Posterior cingulate gyrus (tissue), 11 donors: ENCODE measurements at places on chromosomes 1 and 21.

- no peak for DNase-seq
Observed at GRCh38 chr21:42665026-42665425, 11.6 kb downstream of the PDE9A start.

GRCh38 chr1:32219022-32219421, 3.1 kb downstream of the TMEM234 start:
- DNase-seq = no peak

DNA sequence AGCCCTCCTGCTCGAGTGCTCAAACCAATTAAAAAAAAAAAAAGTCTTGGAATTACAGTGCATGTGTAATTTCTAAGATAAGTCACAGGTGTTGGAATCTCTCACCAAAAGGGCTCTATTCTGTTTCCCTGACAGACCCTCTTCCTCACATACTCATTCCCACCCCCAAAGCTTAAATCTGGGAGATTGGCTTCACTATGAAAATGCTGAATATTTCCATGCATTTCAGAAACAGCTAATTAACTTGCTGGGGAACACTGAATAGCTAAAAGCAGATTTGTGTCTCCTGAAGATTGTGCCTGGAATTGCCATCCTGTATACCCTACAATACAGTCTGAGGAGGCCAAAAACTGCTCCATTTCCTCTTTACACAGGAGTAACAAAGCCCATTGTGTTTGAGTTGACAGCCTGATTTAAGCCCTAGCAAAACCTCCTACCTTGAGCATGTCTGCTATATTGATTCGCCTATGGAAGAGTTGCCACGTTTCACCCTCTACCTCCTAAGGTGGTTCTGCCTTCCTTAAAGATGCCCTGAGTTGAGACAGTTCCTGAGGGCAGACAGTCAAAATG, 1.4 kb upstream of the PIK3R3 start:
- DNase-seq = no peak

GRCh38 chr1:221069986-221070385, 190.7 kb downstream of the HLX start:
- no peak for DNase-seq

DNA sequence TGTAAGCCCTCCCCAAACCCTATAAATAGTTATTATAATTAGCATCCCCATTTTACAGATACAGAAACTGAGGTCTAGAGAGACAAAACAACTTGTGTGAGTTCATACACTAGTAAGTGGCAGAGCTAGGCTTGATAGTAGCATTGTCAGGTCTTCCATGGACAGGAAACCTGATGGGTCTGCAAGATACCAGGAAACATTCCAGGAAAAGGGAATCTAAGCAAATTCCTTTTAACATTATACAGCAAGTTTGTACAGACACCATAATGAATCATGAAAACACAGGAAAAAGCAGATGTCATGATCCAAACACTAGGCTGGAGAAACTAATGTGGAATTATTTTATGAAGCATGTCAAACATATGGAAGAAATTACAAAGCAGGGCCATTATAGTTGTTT, 89.1 kb upstream of the KCNK2 start:
- DNase-seq = no peak

DNA sequence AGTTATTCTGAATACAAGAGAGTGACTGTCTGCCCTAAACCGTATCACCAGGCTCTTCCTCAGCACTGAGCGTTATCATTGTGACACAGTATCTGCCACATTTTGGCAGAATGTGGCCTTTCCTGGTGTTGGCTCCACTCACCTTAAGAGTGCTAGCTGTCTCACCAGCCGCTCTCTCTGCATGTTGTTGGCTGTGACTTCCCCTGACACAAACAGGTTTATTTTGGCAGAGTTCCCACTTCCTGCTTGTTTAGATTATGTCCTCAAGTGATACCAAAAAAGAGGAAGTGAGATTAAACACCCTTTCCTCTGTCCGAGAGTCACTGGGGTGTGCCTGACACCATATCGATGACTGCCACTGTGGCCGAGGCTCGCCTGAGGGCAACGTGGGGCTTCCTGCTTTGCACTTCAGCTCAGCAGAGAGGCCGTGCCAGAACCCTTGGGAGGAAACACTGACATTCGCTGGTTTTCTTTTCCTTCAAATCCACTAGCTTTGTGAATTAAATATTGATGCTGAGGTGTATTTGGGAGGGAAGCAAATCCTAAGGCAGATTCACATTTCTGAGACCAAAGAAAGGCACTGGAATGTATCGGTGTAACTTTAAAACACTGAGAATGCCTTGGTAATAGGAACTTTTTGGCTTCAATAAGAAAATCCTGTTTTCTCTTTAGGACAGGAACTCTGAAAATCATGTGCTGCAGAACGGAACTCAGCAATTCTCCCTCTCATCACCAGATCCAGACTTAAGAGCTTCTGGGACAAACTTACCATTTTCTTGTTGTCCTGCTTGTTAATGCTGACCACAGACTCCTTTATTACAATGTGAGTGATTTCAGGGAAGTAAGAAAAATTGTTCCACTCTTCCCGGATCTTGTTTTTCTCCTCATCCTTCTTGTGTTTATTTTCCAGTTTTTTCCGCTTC, 102.1 kb downstream of the JAK1 start:
- no peak for DNase-seq

- no peak for DNase-seq
Observed at GRCh38 chr1:47611992-47612391, 174.1 kb downstream of the FOXD2 start.

- DNase-seq = no peak
Observed at GRCh38 chr1:182244451-182244850, 147.1 kb downstream of the GLUL start.

DNA sequence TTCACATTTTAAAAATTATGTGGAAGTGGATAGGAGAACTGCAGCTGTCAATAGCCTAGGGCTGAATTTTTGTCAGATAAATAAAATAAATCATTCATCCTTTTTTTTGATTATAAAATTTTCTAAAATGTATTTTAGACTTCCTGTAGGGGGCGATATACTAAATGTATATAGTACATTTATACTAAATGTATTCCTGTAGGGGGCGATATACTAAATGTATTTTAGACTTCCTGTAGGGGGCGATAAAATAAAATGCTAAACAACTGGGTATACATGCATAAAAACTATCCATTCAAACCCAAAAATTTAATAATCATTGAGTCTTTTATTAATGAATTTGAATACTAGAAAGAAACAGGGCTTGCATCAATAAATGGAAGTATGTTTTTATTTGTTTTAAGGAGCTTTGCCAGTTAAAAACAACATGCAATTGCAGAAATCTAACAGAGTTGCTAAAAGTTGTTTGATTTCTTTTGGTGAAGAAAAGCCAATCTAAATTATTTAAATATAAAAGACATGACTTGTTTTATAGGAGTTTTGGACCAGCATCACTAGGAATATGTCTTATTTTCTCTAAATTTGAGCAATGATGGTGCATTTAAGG, 31.4 kb downstream of the CLCA1 start:
- DNase-seq = no peak

DNA sequence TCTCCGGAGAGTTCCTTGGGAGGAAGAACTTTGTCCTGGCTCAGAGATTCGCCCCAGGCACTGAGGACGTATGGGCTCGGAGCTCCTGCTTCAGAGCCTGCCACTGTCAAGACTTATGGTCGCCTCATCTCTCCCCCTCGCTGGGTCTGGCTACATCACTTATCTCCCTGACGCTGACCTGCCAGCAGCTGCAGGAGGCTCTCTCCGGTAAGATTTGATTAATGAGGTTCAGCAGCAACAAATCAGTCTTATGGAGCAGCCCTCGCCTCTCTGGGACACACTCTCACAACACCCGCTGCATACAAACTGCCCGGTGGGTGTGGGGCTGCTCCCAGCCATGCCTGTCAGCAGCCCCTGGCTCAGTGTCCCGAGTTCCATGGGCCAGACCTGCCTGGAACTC, 297.8 kb downstream of the RRAGC start:
- DNase-seq = no peak

GRCh38 chr1:198667186-198667585, 28.3 kb downstream of the PTPRC start:
- DNase-seq = no peak

- DNase-seq = no peak
Observed at GRCh38 chr1:46452931-46453325, 36.7 kb upstream of the DMBX1 start.

DNA sequence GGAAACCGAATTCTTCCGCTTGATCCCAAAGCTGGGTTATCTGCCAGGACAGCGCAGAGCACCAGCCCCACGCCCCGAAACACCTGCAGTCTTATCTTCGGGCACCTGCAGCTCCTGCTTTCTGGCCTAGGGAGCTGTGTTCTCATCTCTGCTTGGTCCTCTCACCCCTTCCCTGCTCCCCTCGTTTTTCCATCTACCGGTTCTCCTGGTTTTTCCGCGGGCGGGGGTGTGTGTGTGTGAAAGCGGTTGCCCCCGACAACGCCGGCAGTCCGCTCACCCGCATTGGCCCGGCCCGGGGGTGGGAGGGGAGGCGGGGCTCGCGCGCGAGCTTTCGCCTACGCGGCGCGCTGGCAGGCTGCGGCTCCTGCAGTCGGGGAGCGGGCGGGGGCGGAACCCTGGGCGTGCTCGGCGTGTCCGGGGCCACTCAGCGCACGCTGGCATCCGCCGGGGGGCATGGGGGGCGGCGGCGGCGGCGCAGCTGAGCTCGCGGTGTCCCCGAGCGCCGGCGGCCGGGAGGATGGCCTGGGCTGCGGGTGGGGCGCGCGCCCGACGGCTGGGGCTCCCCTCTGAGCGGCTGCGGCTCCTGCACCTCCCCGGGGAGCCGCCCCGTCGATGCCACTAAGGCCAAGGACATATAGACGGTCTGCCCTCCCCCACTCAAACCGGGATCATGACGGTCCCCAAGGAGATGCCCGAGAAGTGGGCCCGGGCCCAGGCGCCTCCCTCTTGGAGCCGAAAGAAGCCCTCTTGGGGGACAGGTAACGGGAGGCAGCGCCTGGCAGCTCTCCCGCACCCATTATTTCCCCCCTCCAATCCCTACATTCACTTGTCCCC, 3.2 kb downstream of the ATP8B2 start:
- DNase-seq = peak; percentile 91

GRCh38 chr1:3928586-3928985, 28.5 kb upstream of the C1orf174 start:
- DNase-seq = peak; percentile 57

GRCh38 chr1:223102797-223103533, 40.1 kb downstream of the TLR5 start:
- no peak for DNase-seq

GRCh38 chr1:18644973-18645746, 14.5 kb downstream of the PAX7 start:
- no peak for DNase-seq

GRCh38 chr1:201655243-201655642, 116.3 kb downstream of the NAV1 start:
- no peak for DNase-seq

DNA sequence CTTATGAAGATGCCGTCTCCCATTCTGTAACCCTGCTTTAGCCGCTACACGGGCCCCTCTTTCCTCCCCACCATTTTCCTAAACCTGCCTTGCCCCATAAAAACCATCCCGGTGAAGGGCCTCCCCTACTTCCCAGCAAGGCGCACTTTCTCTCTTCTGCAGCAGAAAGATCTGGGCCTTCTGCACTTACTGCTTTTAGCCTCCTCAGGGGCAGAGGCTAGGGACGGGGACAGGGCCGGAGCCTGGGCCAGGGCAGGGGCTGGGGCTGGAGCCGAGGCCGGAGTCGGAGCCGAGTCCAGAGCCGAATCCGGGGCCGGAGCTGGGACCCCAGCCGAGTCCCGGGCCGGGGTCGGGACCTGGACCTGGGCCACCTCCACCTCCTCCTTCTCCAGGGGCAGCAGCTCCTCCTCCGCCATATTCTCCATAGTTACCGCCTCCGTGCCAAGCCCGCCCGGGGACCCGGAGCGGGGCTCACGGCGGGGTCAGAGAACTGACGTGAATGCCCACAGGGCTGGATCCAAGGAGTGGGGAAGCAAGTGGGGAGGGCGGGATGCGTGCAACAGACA, 382 bp downstream of the TRMT1L start:
- no peak for DNase-seq

DNA sequence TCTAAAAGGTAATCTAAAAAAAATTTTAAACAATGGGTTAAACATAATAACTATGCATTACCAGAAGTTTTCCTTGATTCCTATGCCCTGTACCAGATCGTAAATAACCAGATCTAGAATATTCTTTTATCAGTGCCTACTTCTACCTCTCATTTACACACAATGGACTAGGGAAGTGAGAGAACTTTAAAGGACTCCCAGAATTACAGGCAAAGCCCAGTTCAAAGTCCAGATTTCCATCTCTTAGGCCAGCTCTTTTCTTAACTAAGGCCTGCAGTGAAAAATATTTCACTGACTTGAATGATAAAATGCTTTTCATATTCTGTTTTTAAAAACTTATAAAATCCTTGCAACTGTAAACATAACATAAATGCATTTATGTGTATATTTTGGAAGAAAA, 32.6 kb downstream of the ESRRG start:
- DNase-seq = no peak

DNA sequence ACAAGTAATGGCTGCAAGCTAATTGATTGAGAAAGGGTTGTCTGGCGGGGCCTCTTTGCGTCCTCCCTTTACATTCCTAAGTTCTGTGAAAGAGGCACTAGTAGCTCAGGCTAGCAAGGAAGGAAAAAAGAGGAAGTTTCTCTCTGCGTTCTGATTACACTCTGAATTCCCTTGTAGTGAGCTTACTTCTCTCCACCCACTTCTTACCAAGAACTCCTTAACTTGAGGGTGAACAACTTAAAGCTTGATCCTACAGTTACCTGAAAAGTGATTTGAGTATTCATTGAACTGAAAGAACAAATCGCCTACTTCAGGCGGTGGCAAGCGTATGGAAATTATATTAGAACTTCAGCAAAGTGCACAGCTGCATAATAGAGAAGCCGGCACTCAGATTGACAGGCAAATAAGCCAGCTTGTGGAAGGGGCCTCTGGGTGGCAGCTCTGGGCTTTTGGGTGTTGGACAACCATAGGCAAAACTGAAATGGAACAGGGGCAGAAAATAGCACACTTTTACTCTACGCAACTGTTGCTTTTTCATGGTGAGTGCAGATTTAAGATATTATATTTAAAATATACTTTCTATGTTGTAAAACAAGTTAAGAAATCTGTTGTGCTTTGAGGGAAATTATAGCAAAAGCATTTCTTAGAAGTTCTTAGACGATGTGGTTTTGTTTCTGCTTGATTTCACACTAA, 464.5 kb downstream of the USP25 start:
- peak; percentile 76 for DNase-seq

DNA sequence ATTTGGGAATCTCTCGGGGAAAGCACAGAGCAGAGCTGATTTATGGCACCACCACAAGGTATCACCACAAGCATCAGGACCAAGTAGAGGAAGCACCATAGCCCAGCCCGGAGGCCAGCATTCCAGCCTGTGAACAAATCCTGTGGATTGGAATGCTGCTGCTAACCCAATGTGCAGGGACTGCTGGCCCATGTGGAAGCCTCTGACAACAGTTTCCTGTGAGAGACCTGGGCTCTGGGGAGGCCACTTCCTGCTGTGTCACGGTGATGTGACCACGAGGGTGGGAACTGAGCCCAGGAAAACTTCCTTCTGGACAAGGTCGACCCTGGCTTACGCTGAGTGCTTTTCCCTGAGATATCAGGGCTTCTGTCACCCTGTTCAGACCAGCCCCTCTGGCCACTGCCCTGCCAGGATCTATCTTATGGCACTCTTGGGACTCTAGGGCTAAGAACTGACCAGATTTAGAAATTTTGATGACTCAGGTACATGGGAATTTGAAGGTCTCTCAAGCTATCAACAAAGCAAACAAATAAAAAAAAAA, 88.3 kb upstream of the NGF start:
- no peak for DNase-seq
